Stimulated activated CD8-positive, alpha-beta memory T cell treated with anti-CD3 and anti-CD28 coated beads, Interleukin-4, amount 100 ng/mL, for 48 hours (primary cell): ENCODE measurements at places on chromosomes 12 and 14.
A peak's percentile ranks its signal among the peaks of the same experiment; 100 is the strongest.

GRCh38 chr12:1691123-1692007, 495 bp downstream of the ADIPOR2 start:
- DNase-seq, result peak; percentile 60

- no peak for DNase-seq
These were observed 306.6 kb upstream of the ATP2B1 start for GRCh38 chr12:90015228-90015627.

DNA sequence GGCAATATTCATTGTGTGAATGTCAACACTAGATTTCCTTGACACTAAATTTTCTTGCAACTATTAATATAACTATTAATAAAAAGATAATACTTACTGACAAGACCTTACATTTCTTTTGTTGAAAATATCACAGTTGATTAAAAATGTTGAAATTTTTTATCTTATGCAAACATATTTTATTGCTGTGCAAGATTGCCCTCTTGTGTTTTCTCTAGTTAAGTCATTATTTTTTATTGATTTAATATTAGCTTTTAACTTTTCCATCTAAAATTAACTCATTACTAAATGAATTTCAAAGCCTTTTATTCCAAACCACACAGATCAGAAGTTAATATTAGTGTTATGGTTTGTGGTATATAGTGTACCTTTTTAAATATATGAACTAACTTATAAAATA, 11.7 kb upstream of the NAA30 start:
- DNase-seq, result no peak

DNA sequence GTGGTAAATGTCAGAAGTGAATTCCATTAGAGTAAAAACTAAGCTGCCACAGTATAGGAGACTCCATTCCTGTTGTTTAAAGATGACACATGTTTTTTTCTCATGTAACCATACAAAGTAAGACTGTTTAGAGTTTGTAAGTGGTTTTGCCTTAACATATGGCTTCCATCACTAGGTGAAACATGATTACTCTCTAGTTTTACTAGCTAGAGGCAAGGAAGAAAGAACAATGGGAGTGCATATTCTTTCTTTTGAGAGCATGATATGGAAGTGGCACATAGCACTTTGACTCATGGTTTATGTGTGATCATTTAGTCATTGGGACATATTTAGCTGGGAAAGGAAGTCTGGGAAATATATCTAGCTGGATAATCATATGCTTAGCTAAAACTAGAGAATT, 7.7 kb downstream of the ATF7IP start:
- no peak for DNase-seq

DNA sequence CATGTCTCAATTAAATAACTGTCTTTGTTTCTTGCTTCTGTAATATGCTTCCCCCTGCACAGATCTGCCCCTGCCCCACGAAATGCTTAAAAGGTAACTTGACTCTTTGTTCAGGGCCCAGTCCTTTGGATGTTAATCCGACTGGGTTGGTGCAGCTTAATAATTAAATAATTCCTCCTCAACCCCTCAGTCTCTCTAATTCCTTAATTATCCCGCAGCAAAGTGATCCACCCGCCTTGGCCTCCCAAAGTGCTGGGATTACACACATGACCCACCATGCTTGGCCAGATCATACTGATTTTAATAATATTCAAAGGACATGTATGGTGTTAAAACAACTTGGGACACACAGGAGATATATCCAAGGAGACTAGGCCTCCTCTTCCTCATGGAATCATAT, 18.2 kb upstream of the ANAPC7 start:
- no peak for DNase-seq

DNA sequence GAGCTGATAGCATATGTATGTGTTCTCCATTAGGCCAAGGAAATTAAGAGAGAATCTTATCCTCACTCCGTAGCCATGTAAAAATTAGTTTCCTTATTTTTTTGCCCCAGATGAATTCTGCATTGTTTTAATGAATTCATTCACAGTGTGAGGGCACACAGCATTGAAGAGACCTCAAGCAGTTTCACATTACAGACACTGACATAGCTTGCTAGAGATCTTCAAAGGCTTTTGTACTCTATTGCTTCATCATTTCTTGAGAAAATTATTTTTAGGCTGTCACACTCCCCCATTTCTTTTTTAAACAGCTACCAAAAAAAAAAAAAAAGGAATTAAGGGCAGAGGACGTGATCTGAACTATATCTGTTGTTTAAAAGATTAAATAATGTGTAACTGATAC, 251.1 kb downstream of the BCAT1 start:
- DNase-seq, result no peak

DNA sequence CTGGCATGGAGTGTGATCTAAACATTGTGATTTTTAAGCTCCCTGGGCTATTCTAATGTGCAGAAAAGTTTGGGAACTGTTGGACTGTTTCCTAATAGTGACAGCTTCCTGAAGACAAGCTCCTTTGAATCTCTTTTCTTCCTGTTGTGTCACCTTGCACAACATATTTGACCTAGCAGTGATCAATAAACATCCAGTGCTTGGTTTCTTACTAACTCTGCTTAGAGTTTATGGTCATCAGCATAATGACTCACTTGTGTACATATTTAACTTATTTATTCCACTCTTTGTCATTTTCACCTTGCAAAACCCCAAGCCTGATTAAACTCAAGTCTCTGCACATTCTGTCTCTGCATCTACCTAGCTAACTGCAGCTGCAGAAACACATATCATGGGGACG, 27.3 kb upstream of the TBC1D30 start:
- no peak for DNase-seq

GRCh38 chr14:47208434-47208833, 467.0 kb downstream of the MDGA2 start:
- DNase-seq, result no peak
